Activated T-cell treated with anti-CD3 and anti-CD28 coated beads for 48 hours (primary cell): ENCODE measurements at places on chromosomes 2 and 18.

DNA sequence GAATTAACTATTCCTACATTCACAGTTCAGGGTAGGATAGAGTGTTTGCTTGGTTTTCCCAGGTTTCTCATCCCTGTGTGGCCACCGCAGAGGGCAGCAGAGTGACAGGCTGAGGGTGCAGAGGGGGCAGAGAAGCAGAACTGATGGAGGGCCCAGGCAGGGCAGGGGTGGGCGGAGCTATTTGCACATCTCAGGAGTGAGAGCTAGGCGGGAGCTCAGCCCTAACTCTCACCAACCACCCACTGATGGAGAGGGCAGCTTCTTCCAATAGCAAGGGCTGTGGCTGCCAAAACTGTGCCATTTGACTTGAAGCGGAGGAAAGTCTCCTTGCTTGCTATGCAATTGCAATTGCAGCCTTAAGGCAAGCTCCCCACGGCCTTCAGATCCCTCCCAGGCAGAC is 12.0 kb upstream of the DARS1 start:
- DNase-seq, result no peak

GRCh38 chr18:8895341-8895740 is 190.0 kb downstream of the MTCL1 start:
- DNase-seq, result no peak

- no peak for DNase-seq
Observed at GRCh38 chr18:32371384-32371783, 99.3 kb downstream of the GAREM1 start.

DNA sequence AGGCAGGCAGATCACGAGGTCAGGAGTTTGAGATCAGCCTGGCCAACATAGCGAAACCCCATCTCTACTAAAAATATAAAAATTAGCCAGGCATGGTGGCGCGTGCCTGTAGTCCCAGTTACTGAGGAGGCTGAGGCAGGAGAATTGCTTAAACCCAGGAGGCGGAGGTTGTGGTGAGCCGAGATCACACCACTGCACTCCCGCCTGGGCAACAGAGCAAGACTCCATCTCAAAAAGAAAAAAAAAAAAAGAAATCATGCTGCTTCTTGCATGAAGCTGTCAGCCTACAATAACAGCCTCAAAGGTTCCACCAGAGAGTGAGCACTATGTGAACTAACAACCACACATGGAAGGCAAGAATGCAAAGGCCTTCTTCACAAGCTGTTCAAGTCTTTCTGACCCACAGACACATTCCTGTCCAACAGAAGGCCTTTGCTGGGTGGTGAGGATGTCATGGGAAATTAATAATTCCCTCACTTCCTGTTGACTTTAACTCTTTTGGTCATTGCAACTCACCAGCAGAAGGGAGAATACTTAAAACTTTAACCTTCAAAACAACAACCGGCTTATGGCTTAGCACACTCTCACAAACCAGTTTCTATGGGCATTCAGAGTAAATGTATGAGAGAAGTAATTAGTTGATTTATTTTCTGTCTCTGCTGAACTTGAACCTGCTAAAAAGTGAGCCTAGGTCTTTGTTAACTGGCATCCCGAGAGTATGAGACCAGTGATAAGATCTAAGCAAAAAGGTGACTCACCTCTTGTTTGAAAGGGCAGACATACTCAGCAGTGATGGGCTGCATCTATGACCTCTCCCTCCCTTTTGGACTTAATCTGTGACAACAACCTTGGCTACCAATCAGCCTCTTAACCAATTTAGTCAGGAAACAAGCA is 11.8 kb downstream of the PLEKHM3 start:
- DNase-seq, result no peak

DNA sequence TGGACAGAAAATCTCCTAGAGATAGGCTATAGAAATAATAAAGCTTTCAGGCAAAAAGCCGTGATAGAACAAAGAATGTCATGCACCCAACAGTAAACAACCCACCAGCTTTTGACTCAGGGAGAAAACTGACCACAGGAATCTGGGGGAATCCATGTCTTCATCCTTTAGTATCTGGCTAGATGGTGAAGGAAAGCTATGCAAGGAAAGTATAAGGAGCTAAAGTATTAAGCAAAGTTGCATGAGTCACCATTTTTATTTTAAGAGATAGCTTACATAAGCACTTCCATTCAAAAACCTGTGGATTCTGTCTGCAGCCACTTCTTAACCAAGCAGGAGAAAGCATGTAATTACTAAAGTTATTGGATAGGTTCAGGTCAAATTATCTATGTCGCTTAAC is 363.8 kb downstream of the LRP1B start:
- no peak for DNase-seq

DNA sequence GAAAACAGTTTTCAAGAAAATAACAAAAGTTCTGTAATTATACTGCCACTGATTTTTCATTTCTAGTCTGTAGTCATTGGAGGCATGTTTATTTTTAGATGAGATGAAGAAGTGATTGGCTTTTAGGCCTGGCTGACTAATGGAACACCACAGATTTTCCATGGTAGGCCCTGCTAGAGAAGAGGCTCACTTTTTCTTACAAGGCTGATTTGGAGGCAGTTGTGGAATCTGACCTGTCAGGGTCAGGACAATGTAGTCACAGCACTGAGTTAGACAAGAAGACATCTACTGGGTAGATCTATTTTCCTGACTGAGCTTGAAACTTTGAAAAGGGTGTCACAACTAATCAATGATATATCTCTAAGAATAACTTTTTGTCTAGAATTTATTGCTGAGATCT is 43.9 kb downstream of the KDM3A start:
- DNase-seq, result no peak

GRCh38 chr2:86143307-86143706 is 37.3 kb downstream of the PTCD3 start:
- no peak for DNase-seq

GRCh38 chr2:40556293-40556692 is 104.4 kb upstream of the SLC8A1 start:
- DNase-seq, result no peak
